ENCODE measurements at places on chromosomes 7 and 10.

- DNase-seq = no peak
Observed at GRCh38 chr7:29518616-29519015, 45.0 kb upstream of the PRR15 start.

- no peak for DNase-seq
Observed at GRCh38 chr7:158748335-158748734, 43.7 kb upstream of the NCAPG2 start.

GRCh38 chr10:104521901-104522694, 119.0 kb upstream of the SORCS3 start:
- no peak for DNase-seq

- no peak for DNase-seq
Observed at GRCh38 chr10:6561552-6561951, 18.5 kb downstream of the PRKCQ start.

DNA sequence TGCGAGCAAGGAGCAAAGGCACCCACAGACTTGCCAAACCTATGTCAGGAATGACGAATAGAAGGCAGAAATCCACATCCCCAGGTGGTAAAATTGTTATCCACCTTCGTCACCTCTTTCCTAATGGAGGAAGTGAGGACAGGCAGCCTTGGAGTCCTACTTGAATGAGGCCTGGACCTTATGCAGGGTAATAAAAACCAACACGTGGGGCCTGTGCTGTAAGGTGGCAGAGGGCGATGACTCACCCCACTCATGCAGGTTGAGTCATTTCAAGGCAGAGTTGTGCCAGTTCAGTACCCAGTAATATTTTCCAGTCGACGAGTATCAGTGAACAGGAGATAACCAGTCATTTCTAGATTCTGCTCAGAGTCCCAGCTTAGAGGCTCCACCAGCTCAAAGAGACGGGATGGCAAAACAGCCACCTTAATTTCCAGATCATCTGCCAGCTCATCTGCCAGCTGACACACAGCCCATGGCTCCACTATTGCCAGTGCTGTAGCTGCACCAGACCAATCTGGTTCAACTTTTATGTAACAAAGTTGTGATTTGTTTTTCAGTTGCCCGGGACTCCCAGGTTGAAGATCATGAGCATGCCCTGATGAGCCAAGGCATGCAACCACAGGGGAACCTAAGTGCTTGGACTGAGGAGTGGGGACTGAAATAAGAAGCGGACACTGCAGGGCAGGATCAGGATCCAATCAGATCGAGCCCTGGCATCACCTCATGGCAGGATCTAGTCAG, 176.2 kb upstream of the ITGB1 start:
- DNase-seq = no peak

DNA sequence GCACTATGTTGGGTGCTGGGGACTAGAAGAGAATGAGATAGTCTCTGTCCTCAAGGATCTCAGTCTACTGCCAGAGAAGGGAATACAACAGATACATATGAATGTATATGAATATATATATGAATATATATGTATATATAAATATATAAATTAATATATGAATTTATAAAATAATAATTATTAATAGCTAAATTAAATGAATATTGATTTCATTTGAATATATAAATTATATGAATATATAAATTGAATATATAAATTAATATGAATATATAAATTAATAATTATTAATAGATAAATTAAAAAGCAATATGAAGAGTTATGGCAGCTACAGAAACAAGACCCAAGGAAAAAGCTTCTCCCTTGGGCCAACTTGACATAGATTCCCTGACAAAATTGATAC, 59.8 kb upstream of the OPALIN start:
- DNase-seq = no peak

DNA sequence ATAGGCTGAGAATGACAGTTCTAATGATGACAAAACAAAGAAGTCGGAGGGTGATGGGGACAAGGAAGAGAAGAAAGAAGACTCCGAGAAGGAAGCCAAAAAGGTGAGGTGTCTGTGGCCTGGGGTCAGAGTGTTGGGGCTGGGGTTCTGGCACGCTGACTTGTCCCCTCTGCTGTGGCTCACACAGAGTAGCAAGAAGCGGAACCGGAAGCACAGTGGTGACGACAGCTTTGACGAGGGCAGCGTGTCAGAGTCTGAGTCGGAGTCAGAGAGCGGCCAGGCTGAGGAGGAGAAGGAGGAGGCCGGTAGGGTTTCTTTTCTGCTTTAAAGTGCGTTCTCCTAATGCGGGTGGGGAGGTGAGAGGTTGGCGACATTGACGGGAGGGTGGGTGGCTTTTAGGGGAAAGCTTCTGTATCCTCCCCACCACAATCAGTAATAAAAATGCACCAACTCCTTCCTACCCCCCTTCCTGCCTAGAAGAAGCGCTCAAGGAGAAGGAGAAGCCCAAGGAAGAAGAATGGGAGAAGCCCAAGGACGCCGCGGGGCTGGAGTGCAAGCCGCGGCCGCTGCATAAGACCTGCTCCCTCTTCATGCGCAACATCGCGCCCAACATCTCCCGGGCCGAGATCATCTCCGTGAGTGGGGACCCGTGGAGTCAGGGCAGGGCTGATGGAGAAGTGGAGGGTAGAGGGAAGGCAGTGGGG, 4.6 kb downstream of the UFSP1 start:
- no peak for DNase-seq

- DNase-seq = no peak
Observed at GRCh38 chr7:52017802-52018679, 701.4 kb upstream of the COBL start.

DNA sequence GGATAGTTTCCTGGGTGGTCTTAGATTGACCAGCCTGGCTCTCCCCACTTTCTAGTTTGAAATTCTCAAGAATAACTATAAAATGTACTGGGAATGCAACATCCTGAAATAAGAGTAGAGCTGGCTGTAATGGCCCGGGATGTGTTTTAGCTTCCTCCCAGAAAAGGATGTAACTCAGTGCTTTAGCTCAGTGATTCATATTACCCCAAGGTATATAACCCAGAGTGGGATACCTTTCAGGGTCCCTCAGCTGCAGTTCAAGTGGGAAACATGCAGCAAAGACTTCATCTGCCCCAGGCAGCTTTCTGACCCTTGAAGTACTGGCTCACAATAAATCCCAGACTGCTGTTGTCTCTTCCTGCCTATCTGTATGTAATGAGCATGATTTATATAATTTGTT, 666.7 kb upstream of the KCND2 start:
- DNase-seq = no peak

DNA sequence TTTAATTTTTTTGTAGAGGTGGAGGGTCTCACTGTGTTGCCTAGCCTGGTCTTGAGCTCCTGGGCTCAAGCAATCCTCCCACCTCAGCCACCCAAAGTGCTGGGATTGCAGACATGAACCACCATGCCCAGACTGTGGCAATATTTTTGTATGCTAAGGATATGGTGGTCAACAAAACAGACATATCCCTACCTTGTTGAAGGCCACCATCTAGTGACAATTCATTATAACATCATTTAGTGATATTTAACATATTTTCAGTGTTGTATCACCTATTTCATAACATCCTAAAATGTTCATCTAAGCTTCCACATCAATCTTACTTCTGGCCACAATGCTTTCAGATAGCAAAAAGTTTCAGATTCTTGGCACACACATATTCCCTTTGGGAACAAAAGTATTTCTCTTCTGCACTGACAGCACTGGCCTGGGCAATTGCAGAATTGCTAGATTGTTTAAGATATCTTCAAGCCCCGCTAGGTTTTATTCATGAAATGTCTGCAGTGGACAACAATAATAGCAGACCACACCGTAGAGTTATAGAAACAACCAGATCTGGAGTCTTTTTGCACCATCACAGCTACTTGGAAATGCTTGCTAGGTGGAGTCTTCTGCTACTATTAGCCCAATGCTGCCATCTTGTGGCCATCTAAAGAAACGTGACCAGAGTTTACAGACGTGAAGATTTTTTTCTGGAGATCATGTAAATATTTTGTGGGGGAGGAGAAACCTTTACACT, 58.4 kb downstream of the DNAJC12 start:
- DNase-seq = no peak

DNA sequence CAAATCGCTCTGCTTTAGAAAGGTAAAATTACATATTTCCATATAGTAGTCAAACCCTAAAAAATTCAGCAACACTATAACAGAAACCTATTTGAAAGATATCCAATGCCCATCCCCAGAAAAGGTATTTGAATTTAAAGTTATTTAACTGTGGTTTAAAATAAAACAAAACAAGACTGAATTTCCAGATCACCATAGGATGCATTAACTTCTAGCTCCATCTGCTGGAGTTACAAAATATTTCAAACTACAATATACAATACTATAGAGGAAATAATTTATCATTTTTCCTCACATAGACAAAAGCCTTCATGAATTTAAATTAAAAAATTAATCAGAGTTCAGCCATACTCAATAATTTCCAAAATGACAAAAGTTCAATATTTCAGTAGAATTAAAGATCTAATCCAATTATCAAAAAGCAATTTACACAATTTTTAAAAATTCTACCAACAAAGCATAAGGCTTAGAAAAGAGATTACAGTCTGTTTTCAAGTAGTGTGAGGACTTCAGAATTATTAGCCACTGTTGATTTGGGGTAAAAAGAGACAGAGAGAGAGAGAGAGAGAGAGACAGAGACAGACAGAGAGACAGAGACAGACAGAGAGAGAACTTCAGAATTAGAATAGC, 75.9 kb downstream of the LMBR1 start:
- DNase-seq = no peak

DNA sequence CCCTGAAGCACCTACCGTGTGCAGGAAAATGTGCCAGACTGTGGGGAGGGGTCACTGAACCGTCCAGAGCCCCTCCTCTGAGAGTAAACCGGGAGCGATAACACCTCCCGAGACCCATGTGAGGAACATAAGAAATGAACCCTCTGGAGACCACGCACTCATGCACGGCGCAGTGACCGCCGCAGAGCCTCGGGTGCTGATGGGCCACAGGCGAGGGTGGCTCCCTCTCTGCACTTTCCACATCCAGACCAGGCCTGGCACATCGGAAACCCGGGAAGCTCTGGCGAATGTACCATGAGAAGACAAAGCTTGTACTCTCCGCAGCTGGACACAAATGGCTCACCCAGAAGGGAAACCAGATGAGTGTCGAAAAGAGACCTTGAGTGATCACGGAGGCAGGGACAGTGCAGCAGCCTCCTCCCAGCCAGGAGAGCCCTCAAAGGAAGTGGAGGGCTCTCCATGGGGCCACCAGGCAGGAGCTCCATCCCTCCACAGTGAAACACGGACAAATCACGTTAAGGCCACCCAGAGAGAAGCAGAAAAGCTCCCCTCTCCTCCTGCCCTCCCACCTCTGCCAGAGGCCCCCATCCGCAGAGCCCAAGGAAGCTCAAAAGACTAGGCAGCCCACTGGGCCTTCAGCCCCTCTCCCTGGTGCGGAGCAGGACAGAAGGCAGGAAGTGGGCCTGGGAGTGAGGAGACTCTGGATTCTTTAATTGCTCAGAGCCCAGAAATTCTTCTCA, 178.1 kb upstream of the PPP2R2D start:
- no peak for DNase-seq

DNA sequence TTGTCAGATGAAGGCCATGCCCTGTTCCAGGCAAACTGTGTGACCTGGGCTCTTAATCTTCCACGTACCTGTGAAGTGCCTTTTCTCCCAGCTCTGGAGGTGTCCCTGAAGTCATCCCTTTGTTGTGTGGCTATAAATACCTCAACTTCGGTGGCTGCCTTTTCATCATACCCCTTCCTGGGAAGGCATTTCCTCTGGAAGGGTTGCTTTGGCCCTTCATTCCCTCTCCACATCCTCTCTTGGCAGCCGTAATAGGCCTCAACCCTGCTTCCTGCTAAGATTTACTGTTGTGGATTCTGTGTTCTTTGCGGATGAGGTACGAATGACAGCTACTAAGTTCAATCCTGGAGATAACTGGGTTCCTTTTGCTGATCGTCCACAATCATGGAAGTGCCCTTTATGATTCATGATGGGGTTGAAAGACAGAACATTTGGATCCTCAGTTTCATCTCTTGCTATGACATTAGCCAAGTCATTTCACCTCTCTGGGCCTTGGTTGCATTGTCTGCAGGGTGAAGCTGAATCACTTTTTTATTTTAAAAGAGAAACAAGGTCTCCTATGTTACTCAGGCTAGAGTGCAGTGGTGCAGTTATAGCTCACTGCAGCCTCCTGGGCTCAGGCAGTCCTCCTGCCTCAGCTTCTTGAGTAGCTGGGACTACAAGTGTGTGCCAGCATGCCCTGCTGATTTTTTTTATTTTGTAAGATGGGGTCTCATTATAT, 23.6 kb downstream of the FKBP6 start:
- DNase-seq = no peak

DNA sequence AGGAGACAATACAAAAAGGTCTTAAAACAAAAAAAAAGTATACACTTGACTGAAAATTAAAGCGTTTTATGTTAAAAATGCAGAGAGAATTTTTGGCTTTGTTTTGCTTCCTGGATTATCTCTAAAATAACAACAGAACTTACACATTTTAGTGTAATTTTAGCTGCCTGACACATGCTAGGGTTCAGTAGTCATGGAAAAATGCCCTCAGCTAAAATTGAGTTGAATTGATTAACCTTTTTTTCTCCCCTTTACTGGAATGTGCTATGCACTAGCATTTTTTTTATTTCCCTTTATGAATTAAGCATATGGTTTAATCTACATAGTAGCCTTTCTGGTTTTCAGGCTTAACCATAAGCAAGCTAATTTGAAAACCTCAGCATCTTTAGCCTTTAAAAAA, 89.9 kb downstream of the ZNF277 start:
- no peak for DNase-seq

- DNase-seq = no peak
Observed at GRCh38 chr7:116150588-116150987, 59.8 kb upstream of the TES start.

DNA sequence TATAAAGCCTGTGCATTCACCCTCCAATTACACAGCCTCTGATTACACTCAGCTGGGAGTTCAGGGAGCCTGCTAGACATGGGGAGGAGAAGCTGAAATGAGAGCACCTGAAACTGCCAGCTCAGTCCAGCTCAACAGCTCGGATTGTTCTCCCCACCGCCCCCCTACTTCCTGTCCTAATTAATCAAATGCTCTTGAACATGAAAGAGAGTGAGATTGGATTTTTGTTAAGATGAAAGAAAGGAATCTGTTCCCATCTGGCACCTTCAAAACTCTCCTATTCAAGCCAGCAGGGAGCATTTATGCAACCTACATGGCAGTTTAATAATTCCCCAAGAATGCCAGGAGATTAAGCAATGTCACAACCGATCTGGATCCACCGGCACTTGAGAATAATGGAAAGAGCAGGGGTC, 98.0 kb downstream of the NPSR1 start:
- DNase-seq = no peak

DNA sequence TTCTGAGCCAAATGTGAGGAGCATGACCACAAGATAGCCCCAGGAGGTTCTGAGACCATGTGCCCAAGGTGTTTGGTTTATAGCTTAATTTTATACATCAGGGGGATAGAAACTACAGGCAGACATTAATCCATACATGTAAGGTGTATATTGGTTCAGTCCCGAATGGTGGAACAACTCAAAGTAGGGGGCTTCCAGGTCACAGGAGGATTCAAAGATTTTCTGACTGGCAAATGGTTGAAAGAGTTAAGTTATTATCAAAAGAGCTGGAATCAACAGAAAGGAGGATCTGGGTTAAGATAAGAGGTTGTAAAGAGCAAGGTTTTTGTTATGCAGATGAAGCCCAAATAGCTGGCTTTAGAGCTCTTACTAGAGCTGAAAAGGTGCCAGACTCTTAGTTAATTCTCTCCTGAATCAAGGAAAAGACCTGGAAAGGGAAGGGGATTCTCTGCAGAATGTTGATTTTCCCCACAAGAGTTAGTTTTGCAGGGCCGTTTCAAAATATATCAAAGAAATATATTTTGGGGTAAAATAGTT, 640.0 kb downstream of the IPMK start:
- no peak for DNase-seq
